Stimulated activated naive CD4-positive, alpha-beta T cell treated with Interleukin-2 at 50 U/mL for 16 hours (primary cell): ENCODE measurements at places on chromosomes 7 and 10.

DNA sequence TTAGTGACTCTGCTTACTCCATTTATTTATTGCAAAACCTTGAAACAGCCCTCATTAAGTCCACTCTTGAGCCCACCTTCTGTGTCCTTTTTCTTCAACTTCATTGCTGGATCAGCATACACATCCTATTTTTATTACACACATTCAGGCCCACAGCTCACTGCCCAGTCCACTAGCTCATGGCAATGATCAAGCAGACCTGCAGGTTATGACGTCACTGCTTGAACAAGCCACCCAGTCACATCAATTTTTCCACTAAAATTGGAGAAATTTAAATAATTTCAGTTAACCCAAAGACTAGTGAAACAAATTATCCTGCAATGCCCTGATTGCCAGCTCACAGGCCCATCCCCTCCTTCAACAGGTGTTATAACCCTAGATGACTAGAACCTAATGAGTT is 16.0 kb upstream of the STARD3NL start:
- DNase-seq, result no peak

DNA sequence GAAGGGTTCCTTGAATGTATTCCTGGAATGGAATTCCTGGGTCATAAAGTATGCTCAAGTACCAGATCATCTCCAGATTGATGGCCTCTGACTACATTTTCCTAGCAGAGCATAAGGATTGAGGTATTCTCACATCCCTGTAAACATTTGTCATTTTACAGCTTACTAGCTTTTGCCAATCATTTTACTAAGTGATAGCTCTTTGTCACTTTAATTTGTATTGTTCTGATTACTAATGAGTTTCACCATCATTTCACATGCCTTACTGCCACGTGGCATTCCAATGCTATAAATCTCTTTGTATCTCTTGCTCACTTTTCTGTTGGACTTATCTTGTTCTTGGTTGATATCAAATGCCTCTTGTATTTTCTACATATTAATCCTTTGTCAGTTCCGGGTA is 68.6 kb upstream of the CACNB2 start:
- no peak for DNase-seq

DNA sequence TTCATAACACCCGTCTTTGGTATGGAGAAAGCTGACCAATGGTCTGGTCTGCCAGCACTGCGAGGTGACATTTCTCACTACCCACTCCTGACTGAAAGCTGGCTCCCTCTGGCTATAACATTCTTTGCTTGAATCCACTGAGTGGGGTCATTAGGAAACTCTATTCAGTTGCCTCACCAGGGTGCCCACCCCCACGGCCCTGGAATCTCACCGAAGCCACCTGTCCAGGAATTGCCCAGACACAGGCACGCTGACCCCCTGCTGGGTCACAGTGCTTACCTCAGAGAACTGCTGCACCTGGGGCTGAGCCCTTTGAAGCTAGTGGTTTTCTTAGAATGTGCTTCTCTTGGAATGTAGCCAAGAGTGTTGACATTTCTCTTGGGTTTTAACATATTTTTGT is 28.6 kb downstream of the HECW1 start:
- DNase-seq, result no peak

GRCh38 chr10:52129410-52130178 is 184.5 kb upstream of the DKK1 start:
- DNase-seq, result no peak

GRCh38 chr10:131180740-131181415 is 130.6 kb downstream of the TCERG1L start:
- no peak for DNase-seq

GRCh38 chr7:139153832-139154231 is 44.3 kb upstream of the ZC3HAV1 start:
- DNase-seq, result no peak

GRCh38 chr7:55501611-55502010 is 70.7 kb downstream of the VOPP1 start:
- DNase-seq, result no peak

DNA sequence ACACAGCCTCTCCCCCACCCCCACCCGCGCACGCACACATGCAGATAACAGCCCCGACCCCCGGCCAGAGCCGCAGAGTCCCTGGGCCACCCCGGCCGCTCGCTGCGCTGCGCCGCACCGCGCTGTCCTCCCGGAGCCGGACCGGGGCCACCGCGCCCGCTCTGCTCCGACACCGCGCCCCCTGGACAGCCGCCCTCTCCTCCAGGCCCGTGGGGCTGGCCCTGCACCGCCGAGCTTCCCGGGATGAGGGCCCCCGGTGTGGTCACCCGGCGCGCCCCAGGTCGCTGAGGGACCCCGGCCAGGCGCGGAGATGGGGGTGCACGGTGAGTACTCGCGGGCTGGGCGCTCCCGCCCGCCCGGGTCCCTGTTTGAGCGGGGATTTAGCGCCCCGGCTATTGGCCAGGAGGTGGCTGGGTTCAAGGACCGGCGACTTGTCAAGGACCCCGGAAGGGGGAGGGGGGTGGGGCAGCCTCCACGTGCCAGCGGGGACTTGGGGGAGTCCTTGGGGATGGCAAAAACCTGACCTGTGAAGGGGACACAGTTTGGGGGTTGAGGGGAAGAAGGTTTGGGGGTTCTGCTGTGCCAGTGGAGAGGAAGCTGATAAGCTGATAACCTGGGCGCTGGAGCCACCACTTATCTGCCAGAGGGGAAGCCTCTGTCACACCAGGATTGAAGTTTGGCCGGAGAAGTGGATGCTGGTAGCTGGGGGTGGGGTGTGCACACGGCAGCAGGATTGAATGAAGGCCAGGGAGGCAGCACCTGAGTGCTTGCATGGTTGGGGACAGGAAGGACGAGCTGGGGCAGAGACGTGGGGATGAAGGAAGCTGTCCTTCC is 620 bp downstream of the EPO start:
- no peak for DNase-seq

DNA sequence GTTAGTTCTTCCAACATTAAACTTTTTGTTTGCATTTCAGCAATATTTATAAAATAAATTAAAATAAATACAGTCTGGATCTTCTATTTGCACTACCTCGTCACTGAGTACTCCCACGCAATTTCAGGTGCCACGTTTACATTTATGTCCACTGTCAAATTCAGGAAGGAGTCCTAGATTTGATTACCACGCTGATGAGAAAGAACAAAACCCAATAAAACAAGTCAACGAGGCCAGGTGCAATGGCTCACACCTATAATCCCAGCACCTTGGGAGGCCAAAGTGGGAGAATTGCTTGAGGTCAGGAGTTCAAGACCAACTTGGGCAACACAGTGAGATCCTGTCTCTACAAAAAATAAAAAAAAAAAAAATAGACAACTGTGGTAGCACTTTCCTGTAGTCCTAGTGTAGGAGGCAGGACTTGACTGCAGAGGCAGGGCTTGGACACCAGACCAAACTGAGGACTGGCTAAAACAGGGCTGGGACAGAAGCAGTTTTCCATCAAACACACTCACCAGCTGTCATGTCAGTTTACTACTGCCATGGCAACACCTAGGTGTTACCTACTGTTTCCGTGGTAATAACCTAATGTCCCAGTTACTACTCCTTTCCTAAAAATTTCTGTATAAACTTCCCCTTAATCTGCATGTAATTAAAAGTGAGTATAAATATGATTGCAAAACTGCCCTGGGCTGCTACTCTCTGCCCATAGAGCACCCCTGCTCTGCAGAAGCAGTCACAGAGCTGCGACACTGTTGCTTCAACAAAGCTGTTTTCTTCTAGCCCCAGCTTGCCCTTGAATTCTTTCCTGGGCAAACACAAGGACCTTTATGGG is 341.7 kb downstream of the PARD3 start:
- no peak for DNase-seq

- no peak for DNase-seq
Measured at GRCh38 chr10:42583828-42584227, 54.5 kb downstream of the ZNF33B start.

DNA sequence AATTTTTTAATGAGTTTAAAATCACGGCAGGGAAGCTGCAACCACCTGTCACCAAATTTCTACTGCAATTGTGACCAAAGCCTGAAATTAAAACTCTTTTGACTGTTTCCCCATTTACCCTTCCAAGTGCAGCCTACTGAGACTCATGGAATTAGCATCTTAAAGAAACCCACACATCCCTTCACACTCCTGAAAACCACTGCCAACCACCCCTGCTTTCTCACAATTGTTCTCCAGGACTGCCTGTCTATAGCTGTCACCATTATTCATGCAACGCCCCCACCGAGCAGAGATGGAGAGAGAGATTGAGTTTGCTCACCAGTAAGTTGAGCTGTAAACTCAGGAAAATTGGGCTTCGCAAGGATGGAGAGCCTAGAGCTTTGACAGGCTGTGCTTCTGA is 383.8 kb upstream of the SORCS1 start:
- no peak for DNase-seq

- DNase-seq, result no peak
Measured at GRCh38 chr7:3760651-3761050, 459.6 kb downstream of the SDK1 start.

GRCh38 chr7:157482025-157482424 is 145.2 kb downstream of the DNAJB6 start:
- no peak for DNase-seq

GRCh38 chr7:115658223-115658622 is 372.3 kb downstream of the TFEC start:
- no peak for DNase-seq

DNA sequence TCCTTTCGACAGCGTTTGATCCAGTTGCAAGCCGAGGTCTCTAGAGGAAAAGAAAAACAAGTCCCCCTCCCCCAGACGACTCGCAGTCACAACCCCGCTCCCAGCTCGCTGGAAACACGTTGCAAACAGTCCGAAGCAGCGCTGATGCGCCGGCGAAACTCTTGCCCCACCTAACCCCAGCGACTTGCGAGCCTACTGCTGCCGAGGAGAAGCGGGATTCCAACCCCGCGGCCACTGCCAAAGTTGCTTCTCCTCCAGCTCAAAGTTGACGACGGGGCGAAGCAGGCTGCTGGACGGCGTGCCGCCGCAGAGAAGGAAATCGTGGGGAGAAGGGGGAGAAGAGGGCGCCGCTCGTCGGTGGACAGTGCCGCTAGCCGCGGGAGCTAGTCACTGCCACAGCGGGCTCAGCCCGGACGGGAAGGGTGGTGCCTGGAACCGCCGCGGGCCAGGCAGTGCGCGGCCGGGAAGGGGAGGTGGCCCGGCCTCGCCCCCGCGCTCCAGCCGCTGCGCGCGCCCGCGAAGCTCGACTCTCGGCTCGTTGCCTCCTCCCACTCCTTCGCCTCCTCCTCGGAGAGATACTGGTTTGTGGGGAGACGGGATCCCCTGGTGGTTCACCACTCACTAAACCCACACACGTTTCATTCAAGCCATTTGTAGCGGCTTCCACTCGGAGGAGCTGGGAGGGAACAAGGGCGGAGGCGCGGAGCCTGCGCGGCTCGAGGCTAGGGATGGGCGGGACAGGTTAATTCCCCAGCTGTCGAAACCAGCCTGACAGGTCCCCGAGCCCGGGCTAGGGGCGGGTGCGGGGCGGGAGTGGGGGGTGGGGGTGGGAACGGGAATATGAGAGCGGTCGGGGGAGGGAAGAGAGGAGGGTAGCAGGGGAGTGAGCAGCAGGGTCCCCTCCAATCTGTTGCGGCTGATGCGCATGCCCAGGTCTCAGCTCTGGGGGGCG is at the start of gene GPR37:
Gene GPR37 (minus strand): TSS at position 392 of the 952 bp plus-strand sequence. CDS start 816 bp downstream, outside the sequence.
- no peak for DNase-seq

DNA sequence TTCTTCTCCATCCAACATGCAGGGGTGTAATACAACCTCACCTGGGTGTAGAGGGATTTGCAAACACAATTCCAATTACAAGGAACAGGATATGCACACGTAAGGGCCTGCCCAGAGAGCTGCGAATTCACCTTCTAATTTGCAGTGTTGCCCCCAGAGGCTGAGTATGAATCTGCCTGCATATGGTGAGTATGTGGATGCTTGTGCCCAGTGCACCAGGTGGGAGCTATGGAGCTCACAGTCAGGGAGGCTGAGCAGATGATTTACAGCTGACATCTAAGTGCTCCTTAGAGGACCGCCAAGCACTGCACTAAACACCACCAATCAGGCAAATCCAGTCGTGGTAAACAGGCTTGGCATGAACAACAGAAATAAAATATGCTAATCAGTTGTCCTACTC is 132.0 kb downstream of the RELN start:
- no peak for DNase-seq

GRCh38 chr7:8627325-8627724 is 193.9 kb downstream of the NXPH1 start:
- DNase-seq, result no peak

DNA sequence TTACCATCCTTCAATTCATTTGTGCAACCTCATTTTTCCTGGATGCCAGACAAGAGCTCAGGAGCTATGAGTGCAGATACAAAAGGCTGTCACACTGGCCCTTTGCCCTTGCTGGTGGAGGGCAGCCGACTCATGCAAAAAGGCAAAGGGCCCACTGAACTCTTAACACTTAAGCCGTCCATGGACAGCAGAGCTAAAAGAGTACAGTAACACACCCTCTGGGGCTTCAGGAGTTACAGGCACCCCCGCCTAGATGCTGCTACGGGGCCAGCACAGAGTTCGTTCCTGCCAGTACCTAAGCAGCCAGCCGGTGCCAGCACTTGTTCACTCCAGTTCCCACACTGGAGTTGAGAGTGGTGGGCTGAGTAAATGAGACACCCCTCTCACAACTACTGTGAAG is 69.9 kb upstream of the MRLN start:
- DNase-seq, result no peak

DNA sequence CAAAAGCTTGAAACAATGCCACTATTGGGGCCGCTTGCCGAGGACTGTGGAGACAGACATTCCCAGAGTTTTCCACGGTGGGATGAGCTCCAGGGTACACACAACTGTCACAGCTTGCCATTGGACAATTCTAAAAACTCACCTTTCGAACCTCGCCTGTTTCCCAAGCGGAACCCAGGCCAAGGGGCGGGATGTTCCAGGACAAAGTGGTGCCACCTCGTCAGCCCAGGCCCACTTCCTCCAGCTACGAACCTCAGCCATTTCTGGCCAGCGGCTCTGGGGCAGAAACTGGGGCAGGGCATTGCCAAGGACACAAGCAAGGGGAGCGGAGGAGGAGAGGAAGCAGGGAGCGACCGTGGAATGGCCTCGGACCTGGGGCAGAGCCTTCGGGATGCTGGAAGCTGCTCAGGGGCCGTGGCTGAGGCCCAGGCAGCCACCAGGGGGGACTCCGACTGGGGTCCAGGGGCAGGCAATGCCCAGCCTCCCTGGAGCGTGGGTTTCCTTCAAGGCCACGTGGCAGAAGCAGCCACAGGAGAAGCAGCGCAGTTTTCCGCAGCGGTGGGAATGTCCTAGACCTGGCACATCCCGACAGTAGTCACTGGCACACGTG is 44.7 kb upstream of the INSIG1 start:
- DNase-seq, result no peak

GRCh38 chr7:95375591-95376257 is 20.5 kb downstream of the PON3 start:
- no peak for DNase-seq
